ENCODE measurements at places on chromosomes 16 and 17. TPM values are rescaled to one million over a fixed set of nuclear protein-coding genes. Genes with fewer than 3 reads are reported as not detected.
A peak's percentile ranks its signal among the peaks of the same experiment; 100 is the strongest.

DNA sequence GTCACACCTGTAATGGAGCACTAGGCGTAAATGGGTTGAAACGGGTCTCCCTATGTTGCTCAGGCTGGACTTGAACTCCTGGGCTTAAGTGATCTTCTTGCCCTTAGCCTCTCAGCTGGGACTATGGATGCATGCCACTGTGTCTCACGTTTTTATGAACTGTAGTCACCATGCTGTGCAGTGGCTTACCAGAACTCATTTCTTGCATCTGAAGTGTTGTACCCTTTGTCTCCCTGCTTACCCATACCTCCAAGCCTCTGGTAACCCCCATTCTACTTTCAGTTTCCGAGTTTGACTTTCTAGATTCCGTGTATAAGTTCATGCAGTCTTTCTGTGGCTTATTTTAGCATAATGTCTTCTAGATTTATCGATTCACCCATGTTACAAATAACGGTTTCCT, 7.7 kb downstream of the PYCARD start:
- H3K27ac ChIP-seq = peak overlapping the region; percentile 58

DNA sequence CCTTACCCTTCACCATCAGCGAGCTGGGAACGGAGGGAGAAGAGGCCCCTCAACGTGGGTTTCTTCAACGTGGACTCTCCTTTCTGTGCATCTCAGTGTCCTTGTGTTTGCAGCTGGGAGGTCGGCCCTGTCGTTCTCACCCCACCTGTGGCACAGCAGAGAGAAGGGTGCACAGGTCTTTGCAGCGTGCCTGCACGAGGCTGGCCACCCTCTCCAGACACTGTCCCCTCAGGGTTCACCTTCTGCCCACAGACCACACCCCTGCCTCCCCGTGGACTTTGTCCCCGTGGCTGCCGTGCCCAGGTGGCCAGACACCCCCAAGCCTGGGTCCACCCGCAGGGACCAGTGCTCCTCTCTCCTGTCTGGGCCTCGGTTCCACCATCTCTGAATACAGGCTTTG, 7.3 kb upstream of the WDR45B start:
- H3K27ac ChIP-seq = no peak overlapping the region
- no peak overlapping the region for H3K4me3 ChIP-seq
- no peaks in the 10 kb centered on the region for H3K4me1 ChIP-seq
- no peaks in the 10 kb centered on the region for H3K27me3 ChIP-seq
- H3K36me3 ChIP-seq = no peaks in the 10 kb centered on the region

DNA sequence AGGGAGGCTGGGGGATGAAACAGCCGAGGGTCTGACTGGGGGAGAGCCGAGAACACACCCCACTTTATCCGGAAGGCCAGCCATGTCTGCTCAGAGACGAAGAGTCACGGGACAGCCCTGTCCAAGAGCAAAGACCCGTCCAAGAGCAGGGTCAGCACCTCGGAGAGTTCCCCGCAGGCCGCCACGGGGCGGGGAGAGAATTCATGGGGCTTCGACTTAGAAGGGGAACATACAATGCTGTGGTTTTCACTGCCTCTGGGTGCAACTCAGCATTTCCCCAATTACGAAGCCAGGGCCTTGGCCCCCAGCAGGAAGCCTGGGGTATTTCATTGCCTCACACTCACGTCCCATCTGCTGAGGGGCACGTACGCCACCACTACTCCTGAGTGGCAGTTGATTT, 59.3 kb downstream of the JPH3 start:
- no peak overlapping the region for H3K27ac ChIP-seq
- H3K4me1 ChIP-seq = no peaks in the 10 kb centered on the region
- H3K36me3 ChIP-seq = no peaks in the 10 kb centered on the region
- peak; percentile 52 for DNase-seq
- peaks cover 14% of the 10 kb centered on the region for H3K27me3 ChIP-seq

DNA sequence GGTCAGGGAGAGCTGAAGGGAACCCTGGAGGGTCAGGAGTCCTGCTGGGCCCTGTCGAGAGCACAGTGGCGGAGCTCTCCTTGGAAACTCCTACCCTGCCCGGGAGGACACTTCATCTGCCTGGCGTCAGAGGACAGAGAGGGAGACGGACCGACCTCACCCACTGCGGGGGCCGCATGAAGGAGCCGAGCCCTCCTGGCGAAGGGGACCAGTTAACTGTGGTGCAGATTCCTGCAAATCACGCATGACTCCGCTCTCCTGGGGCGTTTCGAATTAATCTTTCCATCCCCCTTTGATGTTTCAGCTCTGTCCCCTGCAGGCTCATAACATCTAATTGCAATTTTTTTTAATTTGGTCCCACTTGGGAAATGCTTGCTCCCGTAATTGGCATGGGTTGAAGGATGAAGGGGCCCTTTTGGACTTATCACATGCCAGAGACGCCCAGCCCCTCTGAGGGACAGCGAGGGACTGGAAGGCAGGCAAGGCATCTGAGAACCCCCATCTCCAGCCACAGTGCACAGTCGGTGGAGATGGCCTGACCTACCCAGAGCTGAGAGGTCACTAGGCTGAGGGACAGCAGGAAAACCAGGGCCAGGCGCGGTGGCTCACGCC, 26.5 kb downstream of the RPH3AL start:
- no peak overlapping the region for H3K4me3 ChIP-seq
- DNase-seq = no peak
- H3K27ac ChIP-seq = no peak overlapping the region
- no peaks in the 10 kb centered on the region for H3K27me3 ChIP-seq
- H3K36me3 ChIP-seq = no peaks in the 10 kb centered on the region
- H3K4me1 ChIP-seq = peaks cover 13% of the 10 kb centered on the region

DNA sequence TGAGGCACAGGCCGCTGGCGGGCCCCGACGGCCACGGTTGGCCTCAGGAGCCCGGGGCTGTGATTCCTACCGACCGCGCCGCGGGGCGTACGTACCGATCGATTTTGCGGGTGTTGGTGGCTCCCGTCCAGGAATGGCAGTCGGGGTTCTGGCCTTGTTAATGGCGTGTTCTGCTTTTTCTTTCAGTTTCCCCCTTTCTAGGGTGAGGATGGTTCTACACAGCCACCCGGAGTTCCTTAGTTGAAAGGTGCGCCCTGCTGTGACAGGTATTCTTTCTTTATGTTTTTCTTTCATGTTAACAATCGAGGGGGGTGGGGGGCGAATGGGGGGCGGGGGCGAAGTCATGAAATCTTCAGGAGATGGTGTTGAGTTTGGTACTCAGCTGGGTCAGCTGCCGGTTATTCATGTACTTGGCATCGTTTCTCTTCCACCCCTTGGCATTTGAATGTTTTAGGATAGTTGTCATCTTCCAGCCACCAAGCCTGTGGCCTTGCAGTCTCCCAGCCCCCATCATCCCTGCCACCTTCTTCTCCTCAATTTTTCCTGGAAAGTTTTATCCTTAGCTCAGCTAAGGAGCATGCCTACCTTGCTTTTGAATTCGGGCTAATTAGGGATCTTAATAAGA, 802 bp downstream of the CYLD start:
- H3K4me3 ChIP-seq = peak overlapping the region; percentile 95
- peaks cover 23% of the 10 kb centered on the region for H3K36me3 ChIP-seq
- peaks cover 49% of the 10 kb centered on the region for H3K4me1 ChIP-seq
- peak overlapping the region; percentile 95 for H3K27ac ChIP-seq
- no peaks in the 10 kb centered on the region for H3K27me3 ChIP-seq

GRCh38 chr17:19978209-19978802, 678 bp upstream of the AKAP10 start:
- H3K4me1 ChIP-seq = peaks cover 26% of the 10 kb centered on the region
- DNase-seq = peak; percentile 45
- peaks cover 37% of the 10 kb centered on the region for H3K36me3 ChIP-seq
- no peaks in the 10 kb centered on the region for H3K27me3 ChIP-seq
- H3K27ac ChIP-seq = peak overlapping the region; percentile 99
- peak overlapping the region; percentile 94 for H3K4me3 ChIP-seq

DNA sequence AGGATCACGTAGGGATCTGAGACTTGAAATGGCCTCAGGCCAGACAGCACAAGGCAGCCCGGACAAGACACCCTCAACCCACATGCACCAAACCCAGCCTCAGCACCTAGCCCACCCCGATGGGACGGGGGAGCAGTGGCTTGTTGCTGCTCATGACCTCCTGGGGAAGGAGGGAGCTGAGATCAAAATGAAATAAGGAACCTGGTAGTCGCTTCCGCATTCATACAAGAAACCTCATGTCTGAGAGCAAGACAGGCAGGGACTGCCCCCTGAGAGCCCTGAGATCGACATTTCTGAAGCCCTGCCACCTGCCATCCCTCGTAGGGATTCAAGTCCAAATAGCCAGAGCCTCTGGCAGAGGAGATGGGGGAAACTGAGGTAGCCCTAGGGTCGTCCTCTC, 5.7 kb upstream of the CEP131 start:
- DNase-seq = no peak
- no peak overlapping the region for H3K27ac ChIP-seq
- H3K27me3 ChIP-seq = no peaks in the 10 kb centered on the region
- peaks cover 6% of the 10 kb centered on the region for H3K36me3 ChIP-seq

- peak overlapping the region; percentile 99 for H3K4me3 ChIP-seq
- peak overlapping the region; percentile 99 for H3K27ac ChIP-seq
- no peak for DNase-seq
- peaks cover 3% of the 10 kb centered on the region for H3K27me3 ChIP-seq
- peaks cover 31% of the 10 kb centered on the region for H3K36me3 ChIP-seq
These were observed 707 bp upstream of the CACNB1 start for GRCh38 chr17:39198186-39198566.

The PDILT gene
- total RNA-seq = not detected

The DHX8 gene
- 48.6 TPM for total RNA-seq

The ANKRD40 gene
- 39.5 TPM for total RNA-seq
